Cardiac muscle cell (in vitro differentiated cells and primary cell): ENCODE measurements at places on chromosomes 13 and 19. TPM values are rescaled to one million over a fixed set of nuclear protein-coding genes. Genes with fewer than 3 reads are reported as not detected.

Gene ZNF543
- total RNA-seq, result 9.9 and 12.3 TPM in 2 replicates

Gene PHF11
- total RNA-seq, result 3.7 and 4.8 TPM in 2 replicates

Gene F7
- 0.83 and 1.2 TPM in 2 replicates for total RNA-seq

Gene OR10H1
- total RNA-seq, result not detected in 2 replicates

Gene POU4F1
- total RNA-seq, result 0.42 TPM in 1 of 2 replicates, not detected in the other

Gene RAB3D
- total RNA-seq, result 14.6 and 19.1 TPM in 2 replicates

Gene CCL25
- not detected in 2 replicates for total RNA-seq
